ENCODE measurements at places on chromosomes 2 and 18.

DNA sequence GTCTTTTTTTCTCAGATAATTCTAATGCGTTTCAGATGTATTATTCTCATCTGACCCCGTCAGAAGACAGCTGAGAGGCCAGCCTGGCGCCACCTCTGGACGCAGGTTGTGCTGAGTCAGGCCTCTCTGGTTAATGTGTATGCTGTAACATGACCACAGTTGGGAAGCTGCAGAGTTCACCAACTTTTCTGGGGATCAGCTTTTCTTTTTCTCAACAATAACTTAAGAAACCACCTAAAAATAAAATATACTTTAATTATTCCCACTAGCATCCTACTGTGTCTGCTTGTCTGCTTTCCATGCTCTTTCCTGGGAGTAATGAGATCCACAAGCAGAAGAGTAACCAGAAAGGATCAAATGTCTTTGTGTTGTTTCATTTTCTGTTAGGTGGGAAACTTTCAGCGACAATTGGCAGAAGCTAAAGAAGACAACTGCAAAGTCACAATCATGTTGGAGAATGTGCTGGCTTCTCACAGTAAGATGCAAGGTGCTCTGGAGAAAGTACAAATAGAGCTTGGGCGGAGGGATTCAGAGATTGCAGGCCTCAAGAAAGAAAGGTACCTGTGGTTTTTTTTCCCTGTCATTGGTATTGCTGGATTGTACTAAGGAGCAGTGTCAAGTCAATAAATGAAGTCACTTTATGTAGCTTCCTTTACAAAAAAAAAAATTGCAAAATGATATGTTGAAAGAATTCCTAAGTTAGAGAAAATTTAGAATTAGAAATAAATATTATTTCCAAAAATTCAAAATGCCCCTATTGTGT is 79.8 kb downstream of the CCDC150 start:
- no peak overlapping the region for H3K27ac ChIP-seq
- H3K4me3 ChIP-seq = no peak overlapping the region
- H3K36me3 ChIP-seq = peaks cover 19% of the 10 kb centered on the region
- peaks cover 12% of the 10 kb centered on the region for H3K4me1 ChIP-seq

DNA sequence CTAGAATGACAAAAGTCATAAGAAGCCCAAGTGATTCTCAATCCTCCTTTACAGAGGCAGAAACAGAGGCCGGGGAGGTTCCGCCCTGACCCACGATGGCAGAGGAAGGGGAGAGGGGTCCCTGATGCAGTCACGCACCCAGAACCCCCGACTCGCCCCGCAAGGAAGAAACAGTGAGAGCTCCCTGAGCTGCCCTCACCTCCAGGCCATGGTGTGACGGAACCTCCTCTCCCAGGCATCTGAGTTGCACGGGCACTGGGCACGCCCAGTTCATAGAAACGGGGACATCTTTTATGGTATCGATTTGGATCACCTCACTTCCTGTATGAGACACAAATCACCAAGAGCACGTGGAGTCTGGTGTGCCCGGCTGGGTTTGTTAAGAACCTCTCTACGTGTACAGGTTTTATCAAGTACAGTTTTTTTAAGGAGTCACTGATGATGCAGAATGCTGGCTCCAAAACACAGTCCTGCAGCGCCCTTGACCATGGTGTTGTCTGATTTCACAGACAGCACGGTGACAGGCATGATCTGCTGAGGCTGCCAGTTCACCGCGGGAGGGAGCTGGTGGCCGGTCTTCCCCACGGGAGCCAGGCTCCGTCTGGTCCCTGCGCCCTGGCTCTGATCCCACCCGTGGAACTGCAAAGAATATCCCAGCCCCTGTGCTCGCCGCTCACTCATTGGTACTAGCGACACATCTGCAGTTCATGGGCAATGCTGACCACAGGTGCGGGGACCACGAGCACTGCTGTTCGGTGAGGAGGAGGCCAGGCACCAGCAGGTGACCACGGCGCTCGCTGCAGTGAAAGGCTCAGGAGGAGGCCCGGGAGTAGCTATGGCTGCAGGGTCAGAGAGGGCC is 35.6 kb downstream of the PXDN start:
- DNase-seq = no peak
- no peak overlapping the region for H3K27ac ChIP-seq
- H3K27me3 ChIP-seq = no peaks in the 10 kb centered on the region
- no peak overlapping the region for H3K4me3 ChIP-seq

DNA sequence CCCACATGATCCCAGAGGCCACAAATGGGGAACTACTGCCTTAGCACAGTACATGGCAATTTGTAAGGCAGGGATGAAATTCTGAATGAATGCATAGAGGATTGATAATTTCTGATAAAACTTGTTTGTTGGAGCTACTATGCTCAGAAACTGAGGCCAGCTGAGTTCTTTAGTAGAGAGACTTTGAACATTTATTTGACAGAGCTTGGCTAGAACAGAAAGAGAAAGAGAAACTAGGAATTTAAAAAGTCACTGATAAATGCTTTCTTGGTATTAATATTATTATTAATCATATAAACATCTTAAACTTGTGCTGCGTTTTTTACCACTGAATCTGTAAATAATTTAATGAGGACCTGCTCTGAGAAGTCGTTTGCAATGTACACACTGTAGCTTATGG is 923.7 kb upstream of the CNTNAP5 start:
- no peak for DNase-seq
- no peaks in the 10 kb centered on the region for H3K27me3 ChIP-seq
- H3K4me3 ChIP-seq = no peak overlapping the region
- no peaks in the 10 kb centered on the region for H3K4me1 ChIP-seq

GRCh38 chr2:211836409-211836808 is 702.2 kb downstream of the ERBB4 start:
- H3K4me3 ChIP-seq = no peak overlapping the region
- DNase-seq = no peak
- H3K27me3 ChIP-seq = no peaks in the 10 kb centered on the region

DNA sequence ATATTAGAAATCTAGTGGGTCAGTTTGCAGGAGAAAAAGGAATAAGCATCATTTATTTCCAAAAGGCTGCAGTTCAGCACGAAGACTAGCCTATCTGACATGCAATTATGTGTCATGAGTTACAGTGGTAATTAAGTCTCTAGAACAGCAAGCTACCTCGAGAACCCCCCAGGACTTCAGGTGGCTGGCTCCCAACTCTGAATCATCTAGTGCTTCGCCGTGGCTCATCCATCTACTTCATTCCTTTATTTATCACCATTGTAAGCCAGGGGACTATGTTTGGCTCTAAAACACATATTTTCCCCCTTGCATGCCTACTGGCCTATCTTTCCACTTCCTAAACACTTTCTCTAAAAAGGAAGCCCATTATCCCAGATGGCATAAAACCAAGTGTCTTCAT is 121.6 kb downstream of the TXNL1 start:
- H3K27ac ChIP-seq = no peak overlapping the region
- no peak overlapping the region for H3K4me3 ChIP-seq
- DNase-seq = no peak
- H3K4me1 ChIP-seq = no peaks in the 10 kb centered on the region
- no peaks in the 10 kb centered on the region for H3K36me3 ChIP-seq

DNA sequence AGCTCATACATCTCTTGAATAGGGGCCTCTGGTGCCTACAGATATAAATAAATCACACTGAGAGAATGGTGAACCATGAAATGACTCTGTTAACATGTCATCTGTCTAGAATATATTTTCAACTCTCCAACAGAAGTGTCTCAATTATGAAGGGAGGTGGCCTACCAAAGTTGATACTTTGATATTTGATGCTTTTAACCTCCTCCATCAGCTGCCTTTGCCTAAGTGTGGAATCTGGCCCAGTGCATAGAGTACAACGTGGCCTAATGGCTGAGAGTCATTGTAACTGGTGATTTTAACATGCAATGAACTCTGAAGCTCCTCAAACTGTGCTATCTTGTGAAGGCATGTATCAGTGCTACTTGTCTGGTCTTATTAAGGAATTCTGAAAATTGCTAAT is 93.4 kb downstream of the MYO3B start:
- no peaks in the 10 kb centered on the region for H3K36me3 ChIP-seq
- DNase-seq = no peak

- H3K4me3 ChIP-seq = no peak overlapping the region
- no peak for DNase-seq
- peaks cover 79% of the 10 kb centered on the region for H3K4me1 ChIP-seq
- peaks cover 26% of the 10 kb centered on the region for H3K36me3 ChIP-seq
- H3K27ac ChIP-seq = no peak overlapping the region
Measured at GRCh38 chr2:96535331-96535730, 1.2 kb upstream of the ARID5A start.

DNA sequence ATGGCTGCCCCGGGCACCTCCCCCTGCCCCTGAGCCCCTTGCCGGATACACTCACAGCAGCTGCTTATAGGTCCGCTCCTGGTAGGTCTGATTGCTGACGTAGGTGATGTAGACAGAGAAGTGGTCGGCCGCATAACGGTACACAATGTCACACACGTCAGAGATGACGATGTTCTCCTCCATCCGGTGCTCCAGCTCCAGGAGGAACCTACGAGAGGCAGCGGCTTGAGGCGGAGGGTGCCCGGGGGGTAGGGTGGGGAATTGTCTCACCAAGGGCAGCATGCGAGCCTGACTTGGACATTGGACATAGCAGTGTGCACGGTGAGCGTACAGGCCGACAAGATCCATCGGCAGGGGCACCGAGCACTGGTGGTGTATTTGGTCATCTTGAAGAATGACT is 22.8 kb downstream of the SNORC start:
- peaks cover 6% of the 10 kb centered on the region for H3K4me1 ChIP-seq
- H3K27ac ChIP-seq = no peak overlapping the region
- peaks cover 9% of the 10 kb centered on the region for H3K27me3 ChIP-seq
- H3K36me3 ChIP-seq = no peaks in the 10 kb centered on the region

GRCh38 chr2:128597121-128597762 is 278.6 kb upstream of the HS6ST1 start:
- H3K4me3 ChIP-seq = no peak overlapping the region
- H3K36me3 ChIP-seq = no peaks in the 10 kb centered on the region
- H3K27me3 ChIP-seq = peaks cover 2% of the 10 kb centered on the region

DNA sequence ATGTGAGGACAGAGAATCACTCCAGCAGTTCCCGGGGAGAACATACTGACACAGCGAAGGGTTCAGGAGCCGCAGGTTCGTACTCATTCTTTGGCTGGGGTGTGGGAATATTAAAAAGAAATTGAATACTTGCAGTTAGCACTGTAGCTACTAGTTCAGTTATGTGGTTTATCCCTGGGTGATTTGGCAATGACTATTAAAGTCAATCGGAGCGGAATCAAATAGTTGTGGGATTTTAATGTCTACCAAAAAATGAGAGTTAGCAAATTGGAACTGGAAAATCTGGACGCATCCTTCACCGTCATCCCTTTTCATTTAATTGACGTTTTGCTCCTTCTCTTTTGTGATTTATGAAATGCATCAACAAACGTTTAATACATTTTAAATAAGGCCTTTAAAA is 50.8 kb downstream of the GBX2 start:
- H3K27ac ChIP-seq = no peak overlapping the region
- no peak overlapping the region for H3K4me3 ChIP-seq
- H3K27me3 ChIP-seq = peaks cover 3% of the 10 kb centered on the region
- no peaks in the 10 kb centered on the region for H3K36me3 ChIP-seq

- H3K27ac ChIP-seq = peak overlapping the region; percentile 18
- no peak for DNase-seq
- H3K36me3 ChIP-seq = no peaks in the 10 kb centered on the region
- no peaks in the 10 kb centered on the region for H3K27me3 ChIP-seq
- no peak overlapping the region for H3K4me3 ChIP-seq
Measured at GRCh38 chr18:8050616-8051329, 483.7 kb downstream of the PTPRM start.
